Activated T-helper 9 cell treated with anti-CD3 and anti-CD28 coated beads, Interleukin-2, amount 50 U/mL, for 16 hours (primary cell): ENCODE measurements at places on chromosomes 2 and 18.

DNA sequence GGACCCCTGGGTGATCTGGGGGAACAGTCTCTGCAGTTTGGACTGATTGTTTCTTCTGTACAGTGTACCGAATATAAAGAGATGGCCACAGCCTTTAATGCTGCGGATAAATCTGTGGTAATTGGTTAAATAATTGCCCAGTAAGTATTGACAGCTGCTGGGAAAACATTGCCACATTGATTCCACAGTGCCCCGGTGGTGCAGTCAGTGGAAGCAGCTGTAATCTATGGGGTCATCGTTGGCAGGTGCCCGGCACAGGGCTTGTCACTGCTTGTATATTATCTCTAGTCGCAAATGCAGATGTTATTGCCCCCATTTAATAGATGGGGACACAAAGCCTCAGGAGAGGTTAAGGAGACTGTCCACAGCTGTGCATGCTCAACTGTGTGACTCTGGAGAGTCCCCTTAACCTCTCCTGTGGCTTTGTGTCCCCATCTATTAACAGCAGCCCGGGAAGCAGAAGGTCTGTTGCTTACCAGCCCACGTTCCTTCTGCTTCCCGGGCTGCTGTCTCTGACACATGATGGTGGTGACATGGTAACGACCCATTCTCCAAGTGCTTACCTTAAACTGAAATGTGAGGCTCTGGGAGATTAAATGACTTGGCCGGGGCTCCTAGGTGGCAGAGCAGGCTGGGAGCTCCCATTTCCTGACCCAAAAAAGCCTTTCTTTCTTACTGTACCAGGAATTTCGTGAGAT lies 76.9 kb downstream of the NCK2 start:
- no peak for DNase-seq

DNA sequence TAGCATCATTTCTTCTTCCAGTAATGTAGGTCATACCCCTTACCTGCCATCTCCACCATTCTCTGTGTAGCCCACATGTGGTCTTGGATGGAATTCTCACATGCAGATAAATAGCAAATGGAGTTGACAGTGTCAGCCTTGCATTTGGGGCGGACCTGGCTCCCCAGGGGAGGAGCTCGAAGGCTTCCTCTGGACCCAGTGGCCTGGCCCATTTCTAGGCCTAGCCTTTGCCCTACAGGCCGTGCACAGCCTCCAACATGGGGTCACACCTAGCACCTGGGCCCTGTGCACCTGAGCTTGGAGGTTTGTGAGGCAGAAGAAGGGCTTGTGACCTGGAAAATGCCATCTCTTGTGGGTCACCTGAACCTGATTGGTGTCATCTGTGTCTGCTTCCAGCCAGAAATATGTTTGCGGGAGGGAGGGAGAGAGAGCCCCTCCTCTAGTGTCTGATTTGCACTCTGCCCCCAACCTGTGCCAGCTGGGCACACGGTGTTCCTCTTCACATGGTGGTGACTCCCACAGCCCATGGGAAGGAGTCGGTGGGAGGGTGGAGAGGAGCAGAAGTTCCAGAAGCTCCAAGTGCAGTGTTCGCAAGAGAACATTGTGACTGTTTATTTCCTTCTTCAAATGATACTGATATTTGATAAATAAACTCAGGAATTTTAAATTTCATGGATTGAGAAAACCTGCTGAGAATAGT lies 33.0 kb downstream of the ITGB1BP1 start:
- DNase-seq: no peak

DNA sequence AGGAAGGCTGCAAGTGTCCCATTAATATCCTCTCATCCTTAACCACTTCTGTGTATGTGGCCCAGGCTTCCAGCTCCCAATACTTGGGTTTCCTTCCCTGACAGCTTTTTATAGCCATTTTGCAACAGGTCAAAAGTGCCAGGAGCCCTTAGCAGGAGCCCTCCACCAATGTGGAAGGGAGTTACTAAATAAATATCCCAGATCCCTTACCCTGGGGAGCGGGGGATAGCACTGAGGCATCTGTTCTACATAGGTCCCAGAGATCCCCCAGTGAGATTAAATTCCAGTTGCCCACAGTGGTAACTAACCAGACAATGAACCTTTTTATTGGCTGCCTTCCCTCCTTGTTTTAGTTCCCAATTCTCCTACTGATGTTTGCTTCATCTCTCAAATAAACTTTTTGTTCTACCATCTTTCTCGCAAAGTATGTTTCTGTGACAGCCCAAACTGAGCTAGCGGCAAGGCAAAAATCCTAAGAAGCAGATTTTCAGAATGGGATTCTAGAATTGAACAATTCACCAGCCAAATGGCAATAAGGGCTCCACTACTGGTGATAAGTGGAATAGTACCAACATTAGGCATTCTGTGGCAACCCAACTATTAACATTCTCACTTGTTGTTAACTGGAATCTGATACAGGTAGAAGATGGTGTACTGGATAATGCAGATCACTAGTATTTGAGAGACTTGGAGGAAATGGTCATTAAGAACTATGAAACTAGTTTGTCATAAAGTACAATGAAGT lies 83.9 kb upstream of the MAPRE2 start:
- no peak for DNase-seq

- no peak for DNase-seq
Measured at GRCh38 chr2:112199188-112199587, 55.7 kb downstream of the ZC3H8 start.

DNA sequence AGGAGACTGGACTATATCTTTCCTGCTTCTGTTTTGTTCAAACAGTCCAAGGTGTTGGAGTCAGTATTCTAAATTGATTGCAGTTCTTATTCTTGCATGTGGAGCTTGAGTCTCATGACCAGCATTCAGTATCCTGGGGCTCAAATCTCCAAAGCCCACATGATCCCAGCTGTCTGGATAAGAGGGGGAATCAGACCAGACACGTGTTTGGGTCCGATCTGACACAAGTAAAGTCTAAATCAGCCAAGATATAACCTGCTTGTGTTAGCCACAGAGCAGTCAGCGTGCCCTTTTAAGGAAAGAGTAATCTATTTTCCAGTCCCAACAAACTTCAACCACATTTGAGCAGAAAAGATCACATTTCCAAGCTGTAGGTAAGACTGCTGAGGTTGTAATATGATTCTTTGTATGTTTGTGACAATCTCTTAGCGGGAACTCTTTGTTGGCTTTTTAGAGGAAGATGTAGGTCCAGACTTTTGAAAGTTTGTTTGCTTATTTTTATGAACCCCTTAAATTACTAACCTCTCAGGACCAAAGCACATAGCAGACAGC lies 334.6 kb downstream of the SLC4A3 start:
- DNase-seq: no peak

DNA sequence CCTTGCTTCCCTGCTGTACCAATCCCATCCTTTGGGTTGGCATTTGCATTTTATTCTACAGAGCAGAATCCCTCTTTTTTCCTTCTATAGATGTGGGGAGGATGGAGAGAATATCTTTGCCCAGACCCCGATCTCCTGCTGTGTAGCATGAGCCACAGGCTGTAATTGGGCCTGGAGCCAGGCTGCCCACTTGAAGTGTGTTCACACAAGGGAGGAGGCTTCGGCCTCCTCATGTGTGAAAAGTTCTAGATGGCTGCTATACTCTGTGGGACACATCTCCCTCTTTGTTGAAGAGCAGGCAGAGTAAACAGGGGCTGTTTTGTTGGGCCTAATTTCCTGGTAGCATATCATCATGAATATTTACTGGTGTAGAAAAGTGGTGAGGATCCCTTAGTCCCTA lies 126.3 kb downstream of the XRCC5 start:
- no peak for DNase-seq

DNA sequence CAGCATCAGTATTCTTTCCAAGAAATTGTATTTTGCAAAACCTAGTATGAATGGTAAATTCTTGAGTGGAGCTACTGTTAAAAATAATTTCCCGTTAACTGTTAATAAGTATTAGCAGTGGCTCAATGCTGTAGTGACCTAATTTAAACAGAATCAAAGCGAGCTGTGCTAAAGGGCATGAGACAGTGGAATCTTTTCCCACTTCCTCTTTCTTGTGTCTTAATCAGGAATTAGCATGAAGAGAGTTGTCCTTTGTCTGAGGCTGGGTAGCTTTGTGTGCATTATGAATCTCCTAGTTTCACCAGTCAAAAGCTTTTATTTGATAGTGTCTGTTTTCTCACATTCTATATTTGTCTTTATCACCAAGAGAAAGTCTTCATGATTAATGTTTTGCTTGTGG lies 298.8 kb upstream of the GCFC2 start:
- no peak for DNase-seq

GRCh38 chr2:100470898-100471514 lies 724 bp downstream of the NMS start:
- DNase-seq: no peak

DNA sequence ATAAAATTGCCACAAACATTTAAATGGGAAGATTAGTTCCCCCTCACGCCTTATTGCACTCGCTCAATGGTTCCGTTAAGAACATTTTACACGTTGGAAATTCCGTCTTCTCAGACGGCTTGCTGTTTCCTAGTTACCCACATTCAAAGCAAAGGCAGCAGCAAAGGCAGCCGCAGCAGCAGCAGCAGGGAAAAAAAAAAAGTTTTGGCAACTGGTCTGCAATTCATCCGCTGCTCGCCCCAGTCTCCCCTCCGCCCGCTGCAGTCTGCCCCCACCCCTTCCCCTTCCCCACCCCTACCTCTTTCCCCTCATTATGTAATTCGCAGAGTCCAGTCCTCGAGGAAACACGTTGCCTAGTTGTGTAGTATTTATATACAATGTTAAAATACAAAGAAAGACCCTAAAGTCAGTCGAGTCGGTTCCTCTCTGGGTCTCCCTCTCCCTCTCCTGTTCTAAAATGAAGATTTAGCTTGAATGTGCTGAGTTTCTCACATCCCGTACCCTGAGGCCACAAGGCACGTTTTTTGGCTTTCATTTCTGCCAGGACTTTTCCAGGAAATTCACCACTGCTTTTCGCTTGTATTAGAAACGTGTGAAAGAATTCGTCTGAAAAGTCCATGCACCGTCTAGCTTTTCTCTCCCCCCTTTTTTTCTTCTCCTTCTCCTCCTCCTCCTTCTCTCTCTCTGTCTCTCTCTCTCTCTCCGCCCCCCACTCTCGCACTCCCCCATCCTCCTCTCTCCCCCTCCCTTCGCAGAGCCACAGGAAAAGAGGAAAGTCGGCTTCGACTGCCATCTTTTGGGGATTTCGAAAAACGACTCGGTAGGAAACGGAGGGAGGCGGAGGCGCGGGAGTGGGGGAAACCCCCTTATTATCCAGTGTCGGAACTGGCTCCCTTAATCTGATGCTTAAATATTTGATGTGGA lies 140.0 kb downstream of the MEIS1 start:
- DNase-seq: no peak

DNA sequence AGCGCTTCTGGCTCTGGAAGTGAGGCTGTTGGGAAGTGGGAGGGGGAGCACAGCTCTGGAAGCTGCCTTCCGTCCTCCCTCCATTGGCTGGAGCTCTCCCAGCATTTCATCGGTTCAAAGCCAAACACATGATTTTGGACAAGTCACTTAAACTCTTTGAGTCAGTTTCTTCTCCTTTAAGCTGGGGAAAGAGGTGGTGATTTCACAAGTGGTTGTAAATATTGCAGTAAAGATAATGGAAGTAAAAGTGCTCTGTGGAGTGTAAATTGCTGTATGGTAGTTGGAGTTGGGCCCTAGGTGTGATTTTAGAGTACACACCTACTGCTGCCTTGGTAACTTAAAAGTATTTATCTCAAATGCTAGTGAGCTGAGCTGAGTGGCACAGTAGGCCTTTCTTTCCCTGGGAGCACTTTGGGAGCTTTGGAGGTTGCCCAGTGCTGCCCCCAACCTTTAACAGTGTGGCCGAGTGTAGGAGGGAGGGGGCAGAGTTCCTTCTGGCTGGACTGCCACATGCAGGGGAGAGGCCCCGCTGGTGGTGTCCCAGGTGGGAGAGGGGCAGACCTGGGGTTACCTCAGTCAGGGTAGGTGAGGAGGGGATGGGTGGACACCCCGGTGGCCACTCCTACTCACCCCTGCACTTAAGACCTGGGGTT lies 54.7 kb downstream of the ASAP2 start:
- DNase-seq: no peak

- no peak for DNase-seq
Measured at GRCh38 chr18:77131652-77132368, 773 bp downstream of the MBP start.
